HCT116 (cell line): ENCODE measurements at places on chromosomes 2 and 18. TPM values are rescaled to one million over a fixed set of nuclear protein-coding genes. Genes with fewer than 3 reads are reported as not detected.

- no peak for DNase-seq
These were observed 44.5 kb upstream of the SERTAD2 start for GRCh38 chr2:64698177-64698643.

DNA sequence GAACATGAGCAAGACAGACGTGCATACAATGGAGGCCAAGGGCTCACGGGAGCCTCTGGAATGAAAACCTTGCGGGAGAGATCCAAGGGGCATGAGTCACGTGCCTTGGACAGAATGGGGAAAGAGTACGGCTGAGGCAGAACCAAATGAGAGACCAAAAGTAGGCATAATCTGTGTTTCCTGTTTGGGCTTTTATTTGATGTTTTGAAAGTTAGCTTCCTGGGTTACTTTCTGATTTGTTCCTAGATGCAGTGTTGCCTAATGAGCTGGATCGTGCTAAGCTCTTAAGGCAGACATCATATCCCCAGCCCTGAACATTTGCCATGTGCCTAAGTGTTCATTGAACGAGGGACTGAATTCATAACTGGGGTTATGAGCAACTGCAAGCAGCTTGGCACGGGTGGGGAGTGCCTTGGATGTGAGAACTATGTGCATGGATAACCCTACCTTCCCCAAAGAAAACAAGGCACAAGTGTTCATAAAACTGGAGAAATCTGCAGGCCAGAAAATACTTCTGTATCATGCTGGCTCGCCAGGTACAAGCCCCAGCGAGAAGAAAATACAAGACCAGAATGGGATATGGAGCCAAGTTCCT, 60.3 kb upstream of the RPL31 start:
- no peak for DNase-seq

GRCh38 chr2:25169073-25169470, 692 bp upstream of the POMC start:
- no peak for DNase-seq

Gene ADCYAP1
- total RNA-seq, result not detected

Gene TMEM163
- total RNA-seq, result 0.12 TPM

Gene SLC16A14
- total RNA-seq, result 7.9 TPM

GRCh38 chr2:37634914-37635503, 36.4 kb downstream of the CDC42EP3 start:
- no peak for DNase-seq

Gene AQP12B
- not detected for total RNA-seq
